ENCODE measurements at places on chromosomes 3 and 15.

GRCh38 chr3:51622413-51622812, 48.6 kb upstream of the TEX264 start:
- DNase-seq, result no peak

DNA sequence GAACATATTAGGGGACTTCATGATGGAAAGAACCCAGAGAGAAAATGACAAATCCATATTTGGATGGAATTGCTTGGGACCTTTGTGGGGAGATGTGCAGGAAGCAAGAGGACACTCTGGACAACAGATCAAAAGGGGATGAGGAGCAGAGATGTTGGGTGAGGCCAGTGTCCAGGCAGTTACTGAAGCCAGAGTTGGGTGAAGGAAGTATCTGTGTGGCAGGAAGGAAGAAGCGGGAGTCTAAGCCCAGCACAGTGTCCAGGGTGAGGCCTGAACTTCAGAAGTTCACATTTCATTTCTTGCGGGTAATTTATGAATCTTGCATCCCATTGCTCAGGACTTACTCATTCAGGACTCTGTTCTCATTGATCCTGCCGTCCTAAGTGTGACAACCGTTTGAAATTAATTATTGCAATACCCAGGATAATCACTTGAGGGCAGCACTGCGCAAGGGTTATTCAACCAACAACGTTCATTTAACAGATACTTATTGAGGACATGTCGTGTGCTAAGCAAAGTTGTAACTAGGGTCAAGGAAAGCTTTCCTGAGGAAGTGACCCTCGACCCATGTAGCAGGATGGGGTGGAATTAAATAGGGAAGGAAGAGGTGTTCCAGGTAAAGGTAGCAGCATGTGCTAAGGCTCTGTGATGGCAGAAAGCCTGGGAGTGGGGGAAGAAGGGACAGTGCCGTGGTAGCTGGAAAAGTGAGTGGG, 61.3 kb upstream of the CMTM8 start:
- peak; percentile 55 for DNase-seq

DNA sequence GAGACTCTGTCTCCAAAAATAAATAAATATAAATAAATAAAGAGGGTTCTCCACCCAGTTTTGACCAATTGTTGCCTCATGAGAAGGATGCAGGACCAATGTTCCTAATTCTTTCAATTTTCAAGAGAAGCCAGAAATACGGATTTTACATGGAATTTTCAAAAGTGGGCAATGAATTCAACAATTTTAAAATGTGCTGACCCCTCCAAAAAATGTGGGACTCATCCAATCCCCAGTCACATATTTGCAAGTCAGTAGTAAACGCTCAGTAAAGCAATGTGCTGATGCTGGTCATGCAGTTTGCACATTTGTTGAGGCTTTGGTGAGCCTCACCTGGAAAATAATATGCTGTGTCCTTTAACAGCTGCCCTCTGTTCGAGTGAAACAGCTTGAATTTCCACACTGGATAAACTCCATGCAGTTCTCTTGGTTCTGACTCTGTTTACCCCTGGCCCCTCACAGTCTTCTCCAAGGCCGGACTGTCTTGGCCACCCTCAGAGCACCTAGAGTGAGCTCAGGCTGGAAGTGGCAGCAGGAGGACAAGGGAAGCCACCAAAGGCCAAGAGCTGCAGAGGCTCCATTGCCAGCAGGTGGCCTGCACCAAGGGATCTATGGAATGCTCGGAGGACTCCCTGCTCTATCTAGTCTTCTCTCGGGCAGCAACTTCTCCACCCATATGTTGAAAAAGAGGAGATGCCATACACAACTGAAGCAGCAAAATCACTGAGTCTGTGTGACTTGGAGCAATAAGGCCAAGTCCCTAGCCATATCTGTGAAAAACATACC, 246.8 kb downstream of the UACA start:
- DNase-seq, result no peak

DNA sequence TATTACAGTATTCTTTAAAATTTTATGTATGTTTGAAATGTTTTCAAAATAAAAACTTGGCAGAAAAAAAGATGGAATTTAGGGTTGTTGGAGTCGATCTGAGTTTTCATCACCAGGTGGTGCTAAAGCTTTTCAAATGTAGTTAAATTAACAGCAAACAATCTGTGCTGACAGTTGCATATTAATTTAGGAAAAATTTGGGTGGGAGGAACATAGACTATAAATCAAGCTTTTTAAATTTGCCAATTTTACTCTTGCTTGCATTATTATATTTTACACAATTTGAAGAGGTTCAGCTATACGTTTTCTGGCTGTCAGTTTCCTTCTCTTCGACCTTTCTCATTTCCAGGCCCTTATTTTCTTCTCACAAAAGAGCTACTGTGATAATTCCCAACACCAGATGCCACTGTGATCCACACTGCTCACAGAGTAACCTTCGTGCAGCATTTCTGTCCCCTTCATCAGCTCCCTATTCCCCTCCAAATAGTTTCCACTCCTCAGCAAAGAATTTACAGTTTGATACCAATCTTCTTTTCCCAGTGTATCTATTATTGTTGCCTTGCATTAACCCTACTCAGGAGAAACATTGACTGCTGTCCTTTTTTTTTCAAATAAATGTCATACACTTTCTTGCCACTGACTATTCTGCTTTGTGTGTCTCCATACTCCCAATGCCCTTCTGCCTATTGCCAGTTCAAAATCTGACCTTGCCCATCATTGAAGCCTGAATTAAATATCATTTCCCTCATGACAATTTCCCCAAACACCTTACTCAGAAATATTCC, 53.4 kb upstream of the EIF5A2 start:
- no peak for DNase-seq

- DNase-seq, result no peak
Observed at GRCh38 chr3:11467875-11468274, 175.8 kb downstream of the VGLL4 start.

DNA sequence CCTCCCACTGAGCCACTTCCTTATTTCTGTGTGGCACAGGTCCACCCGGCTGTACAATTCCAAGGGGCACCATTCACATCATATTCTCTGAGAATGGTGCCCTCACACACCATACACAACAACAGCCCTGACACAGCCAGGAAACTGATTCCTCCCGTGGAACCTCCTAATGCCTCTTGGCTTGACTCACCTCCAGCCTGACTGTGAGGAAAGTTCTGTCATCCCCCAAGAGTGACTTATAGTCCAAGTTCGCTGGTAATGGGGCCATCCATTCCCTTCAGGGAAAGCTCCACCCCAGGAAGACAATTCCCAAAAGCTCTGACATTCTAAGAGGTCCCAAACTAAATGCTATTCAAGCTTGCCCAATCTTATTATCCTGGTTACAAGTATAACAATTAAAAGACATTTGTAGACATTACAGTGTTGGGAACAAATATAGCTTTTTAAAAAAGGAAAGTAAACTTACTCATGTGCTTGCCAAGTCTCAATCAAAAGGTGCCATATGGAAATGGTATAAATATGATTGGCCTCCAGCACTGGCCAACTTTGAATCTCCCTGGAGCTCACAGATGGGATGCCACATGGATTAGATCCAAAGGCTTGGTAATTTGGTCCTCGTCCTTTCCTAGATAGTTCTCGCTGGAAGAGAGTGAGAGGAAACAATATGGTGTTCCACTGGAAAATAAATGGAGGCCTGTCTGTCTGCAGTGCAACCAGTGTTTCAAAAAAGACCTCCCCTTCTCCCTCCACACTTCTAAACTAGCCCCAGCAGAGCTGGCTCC, 56.3 kb upstream of the PSMD6 start:
- no peak for DNase-seq

DNA sequence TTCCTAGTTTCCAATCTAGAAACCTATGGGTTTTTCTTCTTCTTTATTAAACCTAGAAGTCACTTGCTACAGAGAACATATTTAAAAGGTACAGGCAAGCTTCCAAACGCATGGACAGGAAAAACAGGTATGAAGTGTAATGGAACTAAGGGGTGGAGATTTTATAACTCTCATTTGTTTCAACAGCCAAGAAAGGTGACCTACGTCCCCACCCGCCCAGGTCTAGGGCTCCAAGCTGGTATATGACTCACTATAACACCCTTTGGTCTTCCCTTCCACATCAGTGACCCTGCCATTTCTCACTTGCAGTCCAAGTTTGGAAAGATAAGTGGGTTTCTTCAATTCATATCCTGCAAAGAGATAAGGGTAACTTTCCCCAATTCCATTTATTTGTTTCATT, 6.0 kb upstream of the LIPH start:
- DNase-seq, result no peak

GRCh38 chr15:62961134-62961533, 81.4 kb upstream of the TPM1 start:
- no peak for DNase-seq

GRCh38 chr3:105956306-105956705, 87.5 kb upstream of the CBLB start:
- no peak for DNase-seq

DNA sequence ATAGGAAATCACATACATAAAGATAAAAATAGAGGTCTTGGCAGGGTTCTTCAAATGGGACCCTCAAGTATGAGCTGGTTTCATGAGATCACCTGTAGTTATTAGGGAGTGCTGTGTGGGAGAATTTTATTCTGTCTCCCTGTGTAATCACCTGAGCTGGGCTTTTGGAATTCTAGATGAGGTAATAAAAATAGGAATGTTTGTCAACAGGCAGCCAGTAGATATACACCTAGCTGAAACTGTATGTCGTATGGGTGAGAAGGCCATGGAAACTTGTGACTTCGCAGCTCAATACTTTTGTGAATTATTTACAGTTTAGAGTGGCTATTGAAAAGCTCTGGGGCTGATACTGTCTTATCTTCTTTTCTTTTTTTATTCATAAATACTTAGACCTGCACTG, 40.5 kb upstream of the PLCL2 start:
- DNase-seq, result no peak

GRCh38 chr15:85578941-85579701, 198.7 kb downstream of the AKAP13 start:
- DNase-seq, result no peak

GRCh38 chr3:20186600-20187004, 596 bp upstream of the SGO1 start:
- DNase-seq, result no peak

- no peak for DNase-seq
Observed at GRCh38 chr3:123883111-123883510, 1.0 kb downstream of the MYLK start.

- no peak for DNase-seq
Observed at GRCh38 chr3:63679186-63679585, 26.7 kb downstream of the SNTN start.

DNA sequence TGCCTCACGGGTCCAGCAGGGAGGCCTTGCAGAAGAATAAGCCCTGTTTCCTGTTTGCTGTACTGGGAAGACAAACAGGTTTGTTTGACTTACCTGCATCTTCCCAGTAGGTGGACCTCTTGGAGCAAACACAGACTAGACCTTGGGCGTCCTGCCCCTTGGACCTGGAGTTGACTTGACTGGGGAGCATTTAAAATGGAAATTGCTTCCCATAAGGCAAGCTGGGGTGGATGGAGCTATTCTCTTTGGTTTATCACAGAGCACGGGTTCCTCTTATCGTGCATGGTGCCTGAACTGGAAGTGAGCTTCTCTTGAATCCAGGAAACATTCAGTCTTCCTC, 151.4 kb downstream of the RPLP1 start:
- DNase-seq, result no peak

Data from stimulated activated CD4-positive, alpha-beta T cell treated with anti-CD3 and anti-CD28 coated beads, TNF-alpha, amount 100 ng/mL, for 4 hours (primary cell).